Urothelium cell line (cell line): ENCODE measurements at places on chromosomes 3 and 15.

- DNase-seq, result no peak
These were observed 404.1 kb downstream of the EPHB1 start for GRCh38 chr3:135199137-135199536.

GRCh38 chr3:71136276-71136675, 447.3 kb downstream of the FOXP1 start:
- no peak for DNase-seq

DNA sequence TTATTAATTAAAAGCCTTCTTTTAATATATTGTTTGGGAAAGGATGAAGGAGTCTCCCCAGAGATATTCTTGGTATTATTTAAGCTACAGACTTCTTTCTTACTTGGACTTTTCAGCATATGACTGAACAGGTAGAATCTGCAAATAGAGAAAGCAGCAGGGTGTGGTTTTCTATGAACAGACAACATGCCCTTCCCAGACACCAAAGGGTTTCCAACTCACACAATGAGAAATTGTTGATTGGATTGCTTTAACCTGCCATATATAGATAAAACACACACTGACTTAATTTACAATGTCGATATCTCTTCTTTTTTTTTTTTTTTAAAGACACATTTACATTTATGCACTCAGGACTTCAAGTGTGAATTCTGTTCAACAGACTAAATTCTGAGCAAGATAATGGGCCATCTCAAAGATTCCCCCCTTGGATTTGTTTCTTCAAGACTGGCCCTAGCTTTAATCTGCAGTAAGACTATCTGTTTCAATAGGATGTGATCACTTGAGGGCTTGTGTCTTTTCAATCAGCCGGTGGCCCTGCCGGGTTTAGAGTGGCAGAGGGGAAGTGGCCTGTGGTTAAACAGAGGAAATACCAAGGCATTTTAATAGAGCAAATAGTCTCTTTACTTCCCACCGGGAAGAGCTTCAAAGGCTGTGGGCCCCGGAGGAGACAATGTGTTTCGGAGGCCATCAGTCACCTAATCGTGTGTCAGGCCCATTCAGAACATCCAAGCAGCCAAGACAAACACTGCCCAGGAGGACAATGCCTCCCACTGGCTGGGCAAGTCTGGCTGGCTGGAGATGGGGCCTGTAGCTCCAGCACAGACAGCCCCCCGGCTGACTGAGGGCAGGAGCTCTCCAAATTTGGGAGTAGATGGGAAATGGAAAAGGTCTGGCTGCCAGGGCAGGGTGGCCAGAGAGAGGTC, 6.1 kb downstream of the IL17RD start:
- peak; percentile 42 for DNase-seq

- no peak for DNase-seq
These were observed 86.5 kb downstream of the TPRG1 start for GRCh38 chr3:189258261-189258660.

GRCh38 chr15:94081829-94082228, 149.5 kb upstream of the MCTP2 start:
- DNase-seq, result no peak

- no peak for DNase-seq
These were observed 325.8 kb downstream of the PTPRG start for GRCh38 chr3:61887206-61887605.

- DNase-seq, result no peak
These were observed 53.3 kb downstream of the ST6GAL1 start for GRCh38 chr3:186983659-186984058.

DNA sequence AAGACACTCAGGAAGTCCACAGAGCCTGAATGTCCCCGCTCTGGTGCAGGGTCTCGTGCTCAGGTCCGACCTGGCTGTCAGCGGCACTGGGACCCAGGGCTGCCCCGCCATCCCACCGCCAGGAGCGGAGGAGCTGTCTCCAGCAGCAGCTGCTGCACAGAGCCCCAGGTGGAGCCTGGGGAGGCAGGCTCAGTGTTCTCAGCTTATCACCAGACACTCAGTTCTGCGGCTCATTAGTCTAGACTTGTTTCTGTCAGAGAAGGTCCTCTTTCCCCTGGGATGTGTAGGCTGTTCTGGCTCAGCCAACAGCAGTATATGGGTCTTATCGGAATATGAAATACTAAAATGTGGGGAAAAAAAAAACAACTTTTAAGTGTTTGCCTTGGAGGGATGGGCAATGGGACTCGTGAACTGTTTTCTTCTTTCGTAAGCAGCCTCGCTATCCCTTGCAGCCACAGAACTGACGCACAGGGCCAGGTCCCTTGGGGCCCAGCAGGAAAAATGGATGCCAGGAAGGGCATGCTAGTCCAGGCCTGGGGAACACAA, 75.9 kb downstream of the KLF13 start:
- DNase-seq, result no peak

- DNase-seq, result peak; percentile 64
These were observed 4.4 kb downstream of the ITIH3 start for GRCh38 chr3:52798978-52799476.

DNA sequence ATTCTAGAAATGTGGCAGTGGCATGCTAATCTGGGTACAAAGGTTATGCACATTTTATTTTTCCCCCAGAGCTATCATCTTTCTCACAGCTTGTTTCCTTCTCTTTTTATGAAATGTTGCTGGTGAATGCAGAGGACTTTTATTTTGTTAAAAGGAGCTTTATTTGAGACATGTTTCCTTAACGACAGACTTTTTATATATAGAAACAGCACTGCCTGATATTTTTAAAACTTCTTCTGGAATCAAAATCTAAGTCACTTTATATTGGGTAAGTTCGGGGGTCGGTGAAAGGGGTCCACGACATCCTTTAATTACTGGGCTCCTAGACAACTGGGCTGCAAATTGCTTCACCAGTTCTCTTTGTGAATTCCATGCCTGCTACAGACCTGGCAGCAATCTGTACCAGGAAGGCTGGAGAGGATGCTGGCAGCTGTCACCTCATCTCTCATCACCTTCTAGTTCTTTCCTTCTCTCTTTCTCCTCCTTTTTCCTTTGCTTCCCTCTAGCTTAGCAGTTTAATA, 464.7 kb downstream of the PDCD6IP start:
- DNase-seq, result no peak

DNA sequence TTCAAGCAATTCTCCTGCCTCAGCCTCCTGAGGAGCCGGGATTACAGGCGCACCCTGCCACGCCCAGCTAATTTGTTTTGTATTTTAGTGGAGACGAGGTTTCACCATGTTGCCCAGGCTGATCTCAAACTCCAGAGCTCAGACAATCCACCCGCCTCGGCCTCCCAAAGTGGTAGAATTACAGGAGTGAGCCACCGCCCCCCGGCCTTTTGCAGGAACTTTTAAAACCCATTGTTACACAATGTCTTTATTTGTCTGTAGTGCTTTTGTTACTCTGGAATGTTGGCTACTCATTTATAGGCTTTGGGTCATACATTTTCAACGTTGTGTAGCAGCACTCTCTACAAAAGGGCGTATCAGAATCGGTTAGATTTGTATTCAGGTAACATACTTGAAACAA, 499.1 kb downstream of the ROBO2 start:
- no peak for DNase-seq

GRCh38 chr3:5267252-5267651, 79.7 kb downstream of the EDEM1 start:
- no peak for DNase-seq

DNA sequence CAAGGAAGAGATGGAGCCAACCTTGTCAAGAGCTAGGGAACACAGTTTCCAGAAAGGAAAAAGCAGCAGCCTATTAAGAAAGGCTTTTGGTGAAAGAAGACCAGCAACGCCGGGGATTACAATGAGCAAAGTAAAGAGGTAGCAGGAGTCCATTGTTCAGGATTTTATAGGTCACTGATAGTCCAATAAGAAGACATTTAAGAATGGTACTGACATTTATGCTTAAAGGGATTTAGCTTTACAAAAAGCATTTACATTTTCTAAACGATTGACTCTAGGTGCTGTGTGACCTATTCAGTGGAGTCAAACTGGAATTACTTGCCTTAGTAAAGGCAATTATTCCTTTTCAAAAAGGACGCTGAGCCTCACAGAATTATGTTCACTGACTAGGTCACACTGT, 40.8 kb downstream of the CSNK1G1 start:
- DNase-seq, result no peak

- no peak for DNase-seq
These were observed 177.2 kb upstream of the THBS1 start for GRCh38 chr15:39403640-39404117.

GRCh38 chr3:168085491-168086119, 10.1 kb downstream of the GOLIM4 start:
- DNase-seq, result no peak

- DNase-seq, result no peak
These were observed 45.1 kb downstream of the PLXNA1 start for GRCh38 chr3:127027811-127028548.

- no peak for DNase-seq
These were observed 40.5 kb downstream of the NUDT16 start for GRCh38 chr3:131421957-131422498.

GRCh38 chr3:147191795-147192385, 214.5 kb downstream of the ZIC4 start:
- DNase-seq, result peak; percentile 21

- DNase-seq, result no peak
These were observed 14.6 kb downstream of the NEK4 start for GRCh38 chr3:52756141-52756540.

- no peak for DNase-seq
These were observed 10.0 kb upstream of the PLXNA1 start for GRCh38 chr3:126972866-126973265.

GRCh38 chr15:37900326-37901221, 33.9 kb upstream of the TMCO5A start:
- peak; percentile 54 for DNase-seq

DNA sequence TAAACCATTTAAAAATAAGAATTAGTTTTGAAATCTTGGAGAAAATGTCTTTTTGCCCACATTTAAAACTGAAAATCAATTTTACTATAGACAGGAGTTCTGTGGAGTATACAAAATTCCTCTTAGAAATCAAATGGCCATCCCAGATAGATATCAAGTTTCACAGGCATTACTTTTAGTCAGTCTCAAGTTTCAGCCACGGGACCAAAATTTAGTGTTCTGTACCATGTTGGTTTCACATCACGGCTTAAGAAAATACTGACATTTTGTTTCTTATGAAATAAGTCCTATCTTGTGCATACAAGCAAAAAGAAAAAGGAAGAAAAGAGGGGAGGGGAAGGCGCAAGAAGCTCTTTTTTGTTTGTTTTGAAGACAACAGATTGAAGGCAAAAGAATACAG, 45.7 kb downstream of the EIF2AK4 start:
- no peak for DNase-seq

- DNase-seq, result peak; percentile 64
These were observed 2.9 kb downstream of the TIMP4 start for GRCh38 chr3:12155828-12156227.

GRCh38 chr15:89492934-89493631, 3.3 kb downstream of the RHCG start:
- DNase-seq, result no peak

- DNase-seq, result peak; percentile 47
These were observed 563 bp downstream of the PXYLP1 start for GRCh38 chr3:141231952-141232823.

DNA sequence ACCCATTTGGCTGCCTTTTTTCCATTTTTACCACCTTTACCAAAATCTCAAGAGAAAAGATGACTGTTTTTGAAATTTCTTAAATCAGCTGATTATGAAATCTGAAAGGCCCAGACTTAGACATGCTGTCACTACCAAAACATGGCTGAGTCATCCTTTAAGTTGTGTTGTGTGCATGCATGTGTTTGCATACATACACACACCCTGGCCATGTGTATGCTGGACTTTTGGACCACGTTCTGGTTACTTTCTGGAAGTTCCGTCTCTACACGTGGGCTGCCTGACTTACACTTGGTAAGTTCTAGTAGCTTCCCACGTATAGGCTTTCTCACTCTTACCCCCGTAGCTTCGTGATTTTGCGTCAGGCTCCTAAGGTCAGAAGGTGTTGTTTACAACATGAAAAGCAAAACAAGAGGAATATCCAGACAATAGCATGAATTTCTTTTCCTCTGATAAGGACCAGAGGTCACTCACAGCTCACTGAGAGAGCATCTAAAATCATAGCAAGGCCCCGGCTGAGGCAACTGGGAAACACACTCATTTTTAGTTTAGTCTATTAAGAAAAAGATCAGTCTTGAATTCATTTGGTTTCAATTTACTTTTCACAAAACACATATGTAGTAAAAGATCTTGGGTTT, 62.4 kb downstream of the COL8A1 start:
- DNase-seq, result no peak
